ENCODE measurements at places on chromosomes 16 and 17.

- peak; percentile 18 for DNase-seq
Measured at GRCh38 chr16:83903751-83904150, 4.8 kb downstream of the MLYCD start.

- no peak for DNase-seq
Measured at GRCh38 chr16:69935740-69936139, 15.4 kb upstream of the CLEC18A start.

DNA sequence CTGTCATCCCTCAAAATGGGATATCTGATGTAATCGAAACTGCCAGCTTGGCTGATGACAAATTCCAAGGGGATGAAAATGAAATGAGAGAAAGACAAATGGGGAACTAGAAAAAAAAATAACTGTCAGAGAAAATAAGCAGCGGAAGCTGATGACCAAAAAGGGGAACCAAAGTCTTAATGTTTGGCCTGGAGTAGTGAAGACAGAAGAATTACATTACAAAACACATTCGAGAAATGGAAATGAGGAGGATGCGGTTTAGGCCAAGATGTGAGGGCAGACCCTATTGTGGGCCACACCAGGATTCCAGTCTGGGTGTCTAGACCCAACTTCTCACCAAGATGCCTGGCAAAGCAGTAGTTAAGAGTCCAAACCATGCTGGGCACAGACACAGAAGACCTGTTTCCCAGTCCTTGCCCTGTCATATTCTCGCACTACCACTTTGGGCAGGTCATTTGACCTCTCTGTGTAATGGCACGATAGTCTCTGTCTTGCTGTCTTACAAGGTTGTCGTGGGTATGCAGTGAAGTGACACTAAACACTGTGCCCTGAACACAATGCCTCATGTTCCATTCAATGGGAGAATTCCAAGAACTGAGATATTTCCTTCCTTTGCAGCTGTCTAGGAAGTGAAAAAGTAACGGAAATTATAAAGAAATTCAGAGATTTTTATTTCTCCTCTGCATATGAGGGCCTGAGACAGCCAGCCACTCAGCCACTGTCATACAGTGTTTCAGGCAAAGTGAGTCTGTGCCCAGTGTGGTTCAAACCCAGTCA lies 12.3 kb upstream of the CCL2 start:
- no peak for DNase-seq

DNA sequence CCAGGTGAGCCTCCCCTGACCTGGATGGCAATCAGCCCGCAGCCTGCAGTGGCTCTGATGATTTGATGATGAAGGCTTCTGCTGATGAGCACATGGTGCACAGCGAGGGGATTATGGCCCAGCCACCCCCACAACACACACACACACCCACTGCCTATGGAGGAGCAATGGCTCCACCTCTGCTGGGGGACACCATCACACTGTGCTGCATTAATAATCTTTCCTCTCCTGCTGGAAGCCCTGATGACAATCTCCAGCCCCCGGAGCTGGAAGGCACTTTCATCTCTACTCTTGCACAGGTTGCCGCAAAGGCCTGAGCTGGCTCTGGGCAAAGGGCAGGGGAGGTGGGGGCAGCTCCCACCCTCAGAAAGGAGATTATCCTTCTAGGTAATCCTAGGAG lies 79.9 kb downstream of the PLXDC1 start:
- no peak for DNase-seq

GRCh38 chr17:55742272-55743102 lies 8.4 kb upstream of the PCTP start:
- no peak for DNase-seq

- DNase-seq: no peak
Measured at GRCh38 chr17:40791111-40791510, 8.6 kb downstream of the KRT28 start.

DNA sequence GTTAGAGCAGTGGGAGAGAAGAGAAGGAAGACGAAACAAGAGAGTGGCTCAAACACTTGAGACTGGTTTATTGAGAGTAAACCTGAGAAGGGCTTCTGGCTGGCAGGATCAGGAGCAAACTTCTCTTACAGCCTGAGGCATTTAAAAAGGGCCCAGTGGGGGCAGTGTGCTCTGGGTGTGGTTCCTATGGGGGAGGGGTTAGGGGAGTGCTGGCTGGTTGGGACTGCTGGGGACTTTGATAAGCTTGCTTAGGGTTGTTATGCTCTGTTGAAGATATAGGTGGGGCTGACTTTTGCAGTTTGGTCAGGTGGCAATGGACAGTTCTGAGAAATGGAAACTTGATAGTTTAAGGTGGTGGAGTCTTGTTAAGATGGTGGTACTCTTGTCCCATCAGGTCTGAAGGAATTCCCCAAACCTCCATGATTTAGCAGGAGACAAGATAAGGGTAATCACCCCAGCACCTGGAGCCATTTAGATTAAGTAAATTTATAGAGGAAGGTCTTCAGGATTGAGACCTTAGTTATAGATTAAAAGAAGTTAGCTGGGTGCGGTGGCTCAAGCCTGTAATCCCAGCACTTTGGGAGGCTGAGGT lies 79.3 kb downstream of the EMP2 start:
- no peak for DNase-seq
